ENCODE measurements at places on chromosomes 1 and 21.

DNA sequence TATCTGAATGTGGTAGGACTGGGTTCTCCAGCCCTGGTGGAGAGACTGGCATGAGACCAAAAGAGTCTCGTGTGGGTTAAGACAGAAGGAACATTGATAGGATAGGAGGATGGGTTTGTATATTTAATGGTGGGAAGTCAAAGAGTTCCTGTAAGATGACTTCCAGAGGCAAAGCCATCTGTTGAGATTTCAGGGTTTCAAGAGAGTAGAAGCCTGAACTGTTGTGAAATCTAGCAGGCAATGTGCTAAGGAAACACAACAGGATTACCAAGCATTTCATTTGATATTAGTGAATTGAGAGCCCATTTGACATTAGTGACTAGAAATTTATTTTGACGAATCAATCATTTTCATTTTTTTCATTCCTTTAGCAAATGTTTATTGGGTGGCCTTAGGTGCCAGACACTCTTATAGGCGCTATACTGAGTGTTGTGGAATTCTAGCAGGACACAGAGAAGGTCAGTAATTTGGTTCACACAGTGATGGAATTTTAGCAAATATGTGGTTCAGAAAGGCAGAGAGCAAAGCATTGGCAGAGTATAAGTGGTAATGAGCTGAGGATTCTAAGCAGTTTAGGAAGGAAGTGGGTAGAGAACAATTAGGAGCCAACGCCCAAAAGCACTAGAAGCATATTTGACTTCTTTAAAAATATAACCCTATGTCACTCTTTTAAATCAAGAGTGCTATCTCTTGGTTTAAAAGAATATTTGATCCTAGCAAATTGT lies 149.3 kb downstream of the AK5 start:
- DNase-seq: no peak

DNA sequence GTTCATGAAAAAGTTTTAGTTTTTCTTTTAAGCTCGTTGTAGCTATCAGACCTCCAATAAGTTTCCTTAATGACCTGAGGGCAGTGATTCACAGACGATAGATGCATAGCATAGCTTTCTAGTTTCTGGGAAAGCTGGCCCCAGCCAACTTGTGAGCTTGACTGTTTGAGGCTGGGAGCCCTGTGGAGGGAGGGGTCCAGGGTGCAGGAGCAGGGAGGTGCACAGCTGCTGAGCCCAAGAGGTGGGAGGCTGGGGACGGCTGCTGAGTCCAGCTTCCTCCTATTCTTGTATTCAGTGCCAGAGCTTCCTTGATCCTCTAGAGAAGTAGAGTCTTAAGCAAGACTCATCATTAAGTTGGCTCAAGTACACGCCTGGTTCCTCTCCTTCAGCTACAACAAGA lies 11.0 kb upstream of the AVPR1B start:
- no peak for DNase-seq

DNA sequence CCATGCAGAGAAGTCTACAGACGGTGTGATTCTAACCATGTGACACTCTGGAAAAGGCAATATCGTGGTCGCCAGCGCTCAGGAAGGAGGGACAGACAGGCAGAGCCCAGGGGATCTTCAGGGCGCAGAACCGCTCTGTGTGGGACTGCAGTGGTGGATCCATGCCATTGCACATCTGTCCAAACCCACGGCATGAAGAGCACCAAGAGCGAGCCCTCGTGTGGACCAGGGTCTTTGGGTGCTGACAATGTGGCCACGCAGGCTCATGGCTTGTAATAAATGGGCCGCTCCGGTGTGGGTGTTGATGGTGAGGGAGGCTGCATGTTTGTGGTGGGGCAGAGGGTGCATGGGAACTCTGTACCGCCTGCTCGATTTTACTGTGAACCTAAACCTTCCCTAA lies 25.3 kb upstream of the POFUT2 start:
- DNase-seq: no peak

DNA sequence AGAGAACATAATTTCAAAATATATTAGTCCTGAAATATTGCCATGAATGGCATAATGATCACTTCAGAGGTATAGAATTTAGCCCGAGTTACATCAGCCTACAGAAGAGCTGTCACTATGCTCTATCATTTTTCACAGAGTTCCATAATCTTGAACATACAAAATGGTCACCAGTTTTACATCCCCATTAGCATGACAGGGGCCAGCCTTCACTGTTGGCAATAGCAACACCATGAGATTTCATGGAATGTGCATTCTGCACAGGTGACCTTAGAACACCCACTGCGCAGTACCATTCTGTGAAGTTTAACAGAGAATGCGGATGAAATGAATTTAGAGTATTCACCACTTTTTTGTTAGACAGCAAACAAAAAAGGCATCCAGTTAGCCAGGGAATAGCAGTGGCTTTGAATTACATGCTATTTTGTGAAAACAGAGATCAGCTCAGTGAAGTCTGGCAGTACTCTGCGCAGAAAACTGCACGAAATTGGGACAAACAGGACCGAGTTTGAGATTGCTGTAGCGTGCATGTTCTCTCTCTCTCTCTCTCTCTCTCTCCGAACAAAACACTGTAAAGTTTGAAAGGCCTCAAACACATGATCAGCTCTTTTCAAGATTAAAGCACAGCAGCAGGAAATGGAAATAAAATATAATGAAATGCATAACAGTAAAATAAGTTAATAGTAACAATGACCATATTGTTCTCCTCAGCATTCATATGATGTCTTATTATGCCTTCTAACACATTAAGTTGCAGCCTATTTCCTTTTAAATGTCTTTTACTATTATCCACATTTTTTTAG lies 349.3 kb downstream of the USH2A start:
- no peak for DNase-seq

DNA sequence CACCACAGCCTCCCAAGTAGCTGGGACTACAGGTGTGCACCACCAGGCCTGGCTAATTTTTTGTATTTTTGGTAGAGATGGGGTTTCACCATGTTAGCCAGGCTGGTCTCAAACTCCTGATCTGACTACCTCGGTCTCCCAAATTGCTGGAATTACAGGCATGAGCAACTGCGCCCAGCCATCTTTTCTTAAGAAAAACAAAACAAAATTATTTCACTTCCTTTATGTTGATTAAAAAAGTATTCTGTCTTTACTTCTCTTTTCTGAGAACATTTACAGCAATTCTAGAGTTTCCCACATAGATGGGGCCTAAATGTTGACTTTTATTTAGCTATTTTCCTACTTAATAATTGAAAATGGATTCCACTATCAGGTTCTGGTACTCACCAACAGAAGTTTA lies 17.3 kb upstream of the TMEM183A start:
- DNase-seq: no peak

DNA sequence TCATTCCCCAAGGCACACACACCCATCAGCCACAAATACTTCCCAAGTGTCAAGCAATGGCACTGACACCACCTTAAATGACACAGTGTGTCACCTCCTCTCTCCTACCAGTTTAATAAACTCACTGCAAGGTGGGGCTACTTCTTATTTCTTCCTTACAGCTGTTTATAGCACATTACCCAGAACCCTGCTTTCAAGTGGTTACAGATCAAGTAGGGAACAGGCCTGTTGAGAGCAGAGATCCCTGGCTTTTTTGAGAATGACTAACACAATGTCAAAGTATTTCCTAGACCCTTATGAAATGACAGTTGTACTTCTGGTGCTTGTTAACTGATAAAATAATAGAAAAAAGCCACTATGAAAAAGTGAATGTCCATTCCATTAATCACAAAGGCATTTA lies 19.8 kb downstream of the ZBTB17 start:
- DNase-seq: no peak

GRCh38 chr1:4615501-4615900 lies 38.9 kb upstream of the AJAP1 start:
- no peak for DNase-seq

- DNase-seq: no peak
Observed at GRCh38 chr1:24868016-24868875, 61.8 kb downstream of the RUNX3 start.

DNA sequence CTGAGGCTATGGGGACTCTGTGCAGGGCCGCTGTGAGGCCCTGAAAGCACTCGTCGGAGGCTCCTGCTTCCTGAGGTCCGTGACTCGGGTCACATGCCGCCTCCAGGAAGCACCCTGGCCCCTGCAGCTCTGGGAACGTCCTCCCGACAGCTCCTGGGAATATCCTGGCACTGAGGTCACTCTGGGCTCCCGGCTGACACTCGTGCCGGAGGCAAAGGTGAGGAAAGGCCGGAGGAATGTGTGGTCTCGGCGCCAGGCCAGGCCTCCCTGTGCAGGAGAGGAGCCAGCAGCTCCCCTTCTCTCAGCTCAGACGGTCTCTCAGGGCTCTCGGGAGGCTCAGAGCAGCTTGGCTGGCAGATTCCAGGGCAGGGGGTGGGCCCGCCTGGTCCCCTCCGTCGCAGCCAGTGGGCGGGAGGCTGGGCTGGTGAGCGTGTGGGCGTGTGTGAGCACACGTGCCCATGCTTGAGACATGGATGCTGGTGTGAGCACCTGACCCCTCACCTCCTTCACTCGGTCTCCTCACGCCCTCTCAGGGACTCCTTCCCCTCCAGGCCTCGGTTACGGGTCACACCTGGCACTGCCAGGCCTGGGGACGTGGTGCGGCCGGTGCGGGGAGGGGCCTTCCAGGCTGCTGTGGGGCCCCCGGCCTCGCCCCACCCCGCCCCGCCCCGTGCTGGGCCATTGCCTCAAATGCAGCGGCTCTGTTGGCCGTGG lies 5.5 kb upstream of the RNF223 start:
- peak; percentile 89 for DNase-seq

DNA sequence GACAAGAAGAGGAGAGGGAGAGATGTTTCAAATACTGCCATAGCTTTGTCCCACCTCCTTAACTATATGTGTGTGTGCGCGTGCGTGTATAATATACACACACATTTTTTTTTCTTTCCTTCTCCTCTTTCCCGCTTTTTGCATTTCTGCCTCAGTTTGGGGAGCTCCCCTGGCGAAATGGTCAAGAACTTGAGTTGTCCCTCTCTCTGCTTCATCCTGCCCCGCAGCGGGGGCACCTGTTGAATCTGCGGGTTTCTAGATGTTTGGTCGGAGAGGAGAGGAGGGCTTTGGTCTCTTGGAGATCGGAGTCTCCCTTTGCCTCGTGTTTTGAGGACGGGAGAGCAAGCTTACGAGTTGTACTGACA lies 504 bp downstream of the SCCPDH start:
- no peak for DNase-seq

- DNase-seq: no peak
Observed at GRCh38 chr1:230076121-230076520, 9.1 kb downstream of the GALNT2 start.

- no peak for DNase-seq
Observed at GRCh38 chr1:63748641-63749040, 25.2 kb upstream of the ROR1 start.

DNA sequence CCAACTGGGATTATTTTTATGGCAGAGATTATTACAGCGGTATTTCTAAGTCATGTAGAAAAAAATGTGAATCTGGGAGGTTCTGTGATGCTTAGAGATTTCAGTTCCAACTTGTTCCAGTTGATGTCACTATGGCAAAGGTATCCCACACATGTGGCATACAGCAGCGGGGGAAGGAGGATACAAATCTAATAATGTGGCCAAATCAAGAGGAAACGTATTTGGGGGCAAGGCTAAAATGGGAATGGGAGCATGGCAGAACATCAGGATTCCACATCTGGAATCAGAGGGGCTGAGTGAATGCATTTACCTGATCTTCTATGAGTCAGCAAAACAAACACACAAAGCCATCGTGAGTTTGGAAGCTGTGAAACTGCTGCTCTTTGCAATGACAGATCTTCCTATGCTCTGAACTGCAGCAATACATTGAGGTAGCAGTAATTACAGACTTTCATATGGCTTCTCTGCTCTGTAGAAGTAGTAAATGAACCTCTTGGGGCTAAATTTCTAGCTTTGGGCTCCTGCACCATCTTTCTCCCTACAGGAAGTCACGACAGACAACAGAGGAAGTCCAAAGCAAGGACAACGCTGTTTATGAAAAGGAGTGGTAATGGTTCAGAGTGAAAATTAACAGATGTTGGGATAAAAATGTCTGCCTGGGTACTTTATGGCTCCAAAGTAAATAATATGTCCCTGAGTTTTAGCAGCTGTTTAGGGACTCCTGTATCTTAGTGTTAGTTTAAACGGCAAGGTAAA lies 55.5 kb downstream of the GABPA start:
- peak; percentile 38 for DNase-seq

DNA sequence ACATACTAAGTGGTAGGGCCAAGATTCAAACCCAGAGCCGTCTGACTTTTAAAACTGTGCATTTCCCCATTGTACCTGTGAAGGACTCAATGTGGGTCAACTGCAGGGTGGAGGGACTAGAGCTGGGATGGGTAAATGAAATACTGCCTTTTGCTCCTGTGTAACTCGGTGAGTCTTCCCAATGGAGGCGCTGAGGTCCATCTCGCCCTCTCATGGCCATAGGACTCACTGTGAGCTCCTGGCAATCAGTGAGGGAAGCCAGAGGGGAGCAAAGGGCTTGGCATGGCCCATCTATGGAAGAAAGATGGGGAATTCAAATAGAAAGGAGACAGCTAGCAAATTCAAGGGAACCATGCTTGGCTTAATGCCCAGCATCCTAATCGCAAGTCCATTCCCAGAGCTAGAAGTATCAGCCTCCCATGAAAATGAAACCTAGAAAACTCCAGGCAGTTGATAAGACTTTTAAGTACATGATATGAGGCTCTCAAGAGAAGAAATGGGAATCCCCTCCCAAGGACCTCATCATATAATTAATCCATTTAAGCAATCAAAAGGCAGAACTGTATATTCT lies 25.4 kb upstream of the CGN start:
- no peak for DNase-seq

- DNase-seq: no peak
Observed at GRCh38 chr1:246572785-246573184, 6.5 kb downstream of the CNST start.

GRCh38 chr1:30698401-30698981 lies 24.9 kb downstream of the MATN1 start:
- DNase-seq: no peak

- DNase-seq: no peak
Observed at GRCh38 chr1:181541947-181542346, 58.6 kb downstream of the CACNA1E start.

DNA sequence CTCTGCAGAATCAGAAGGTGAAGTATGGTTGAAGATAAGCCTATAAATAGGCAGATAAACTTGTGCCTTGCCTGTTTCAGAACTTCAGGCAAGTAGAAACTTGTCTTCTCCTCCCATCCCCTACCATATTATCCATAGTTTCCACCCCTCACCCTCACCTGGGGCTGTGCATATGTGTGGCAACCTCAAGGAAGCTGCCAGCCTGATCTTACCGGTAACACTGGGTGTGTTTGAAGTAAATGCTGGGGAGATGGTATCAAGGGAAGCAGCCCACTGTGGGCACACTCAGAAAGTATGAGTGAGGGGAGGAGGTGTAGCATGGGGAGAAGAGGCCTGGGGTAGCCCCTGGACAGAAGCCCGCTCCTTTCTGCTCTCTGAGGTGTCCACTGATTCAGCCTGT lies 14.5 kb downstream of the VANGL2 start:
- no peak for DNase-seq

GRCh38 chr1:183645531-183645930 lies 7.6 kb downstream of the APOBEC4 start:
- DNase-seq: no peak

Measured in Panc1 (cell line).